ENCODE measurements at places on chromosomes 6 and 20. TPM values are rescaled to one million over a fixed set of nuclear protein-coding genes. Genes with fewer than 3 reads are reported as not detected.

DNA sequence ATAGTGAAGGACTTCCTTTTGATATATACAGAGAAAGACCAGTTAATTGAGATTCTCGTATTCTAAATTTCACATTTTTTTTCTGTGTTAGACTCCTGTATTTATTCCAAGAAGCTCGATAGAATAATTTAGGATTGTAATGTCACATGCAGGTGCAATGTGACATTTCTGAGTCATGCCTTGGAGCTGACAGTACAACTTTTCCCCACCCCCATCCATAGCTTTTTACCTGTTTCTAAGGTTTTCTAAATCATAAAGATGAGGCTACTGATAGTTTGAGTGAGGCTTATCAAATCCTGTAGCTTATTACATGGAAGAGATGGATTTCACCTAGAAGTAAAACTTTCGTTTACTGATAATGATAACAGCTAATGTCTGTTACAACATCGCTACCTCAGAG is 37.6 kb downstream of the FLRT3 start:
- no peak for DNase-seq

GRCh38 chr6:12371151-12371550 is 81.0 kb downstream of the EDN1 start:
- DNase-seq, result no peak

The EFCAB8 gene
- not detected for polyA plus RNA-seq

The DNAAF9 gene
- polyA plus RNA-seq, result 4.3 TPM

GRCh38 chr20:18533978-18534644 is 26.4 kb downstream of the SEC23B start:
- DNase-seq, result no peak

- DNase-seq, result no peak
Observed at GRCh38 chr6:1872649-1873131, 263.0 kb downstream of the FOXC1 start.

GRCh38 chr6:62803094-62803493 is 408.2 kb upstream of the FKBP1C start:
- no peak for DNase-seq

DNA sequence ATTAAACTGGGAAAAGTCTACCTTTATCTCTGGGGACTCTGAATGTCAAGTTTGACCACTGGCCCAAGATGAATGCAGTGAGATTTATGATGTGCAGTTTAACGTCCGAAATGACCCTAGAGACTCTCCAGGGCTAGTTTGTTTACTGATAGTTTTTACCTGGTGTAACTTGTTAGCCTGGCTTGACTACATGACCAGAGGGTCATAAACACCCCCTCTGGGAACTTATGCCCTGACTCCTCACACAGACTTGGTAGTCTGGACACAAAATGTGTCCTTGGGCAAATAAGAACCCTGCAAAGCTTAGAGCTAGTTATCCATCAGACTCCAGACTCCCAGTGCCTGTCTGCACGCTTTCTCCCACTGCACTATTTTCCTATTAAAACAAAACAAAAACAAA is 606.5 kb downstream of the HACE1 start:
- no peak for DNase-seq

GRCh38 chr6:3209114-3210023 is 18.1 kb downstream of the TUBB2B start:
- DNase-seq, result peak; percentile 94

The COL9A1 gene
- not detected for polyA plus RNA-seq

DNA sequence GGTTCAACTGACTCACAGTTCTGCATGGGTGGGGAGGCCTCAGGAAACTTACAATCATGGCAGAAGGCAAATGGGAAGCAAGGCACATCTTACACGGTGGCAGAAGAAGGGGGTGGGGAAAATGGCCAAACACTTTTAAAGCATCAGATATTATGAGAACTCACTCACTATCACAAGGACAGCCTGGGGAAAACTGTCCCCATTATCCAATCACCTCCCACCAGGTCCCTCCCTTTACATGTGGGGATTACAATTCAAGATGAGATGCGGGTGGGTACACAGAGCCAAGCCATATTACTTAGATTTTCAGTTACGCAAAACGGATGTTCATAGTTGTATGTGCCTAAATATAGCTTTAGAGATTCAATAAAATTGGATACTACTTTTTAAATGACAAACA is 25.6 kb downstream of the CYP39A1 start:
- no peak for DNase-seq

- DNase-seq, result no peak
Observed at GRCh38 chr6:123598011-123598410, 38.7 kb downstream of the TRDN start.

DNA sequence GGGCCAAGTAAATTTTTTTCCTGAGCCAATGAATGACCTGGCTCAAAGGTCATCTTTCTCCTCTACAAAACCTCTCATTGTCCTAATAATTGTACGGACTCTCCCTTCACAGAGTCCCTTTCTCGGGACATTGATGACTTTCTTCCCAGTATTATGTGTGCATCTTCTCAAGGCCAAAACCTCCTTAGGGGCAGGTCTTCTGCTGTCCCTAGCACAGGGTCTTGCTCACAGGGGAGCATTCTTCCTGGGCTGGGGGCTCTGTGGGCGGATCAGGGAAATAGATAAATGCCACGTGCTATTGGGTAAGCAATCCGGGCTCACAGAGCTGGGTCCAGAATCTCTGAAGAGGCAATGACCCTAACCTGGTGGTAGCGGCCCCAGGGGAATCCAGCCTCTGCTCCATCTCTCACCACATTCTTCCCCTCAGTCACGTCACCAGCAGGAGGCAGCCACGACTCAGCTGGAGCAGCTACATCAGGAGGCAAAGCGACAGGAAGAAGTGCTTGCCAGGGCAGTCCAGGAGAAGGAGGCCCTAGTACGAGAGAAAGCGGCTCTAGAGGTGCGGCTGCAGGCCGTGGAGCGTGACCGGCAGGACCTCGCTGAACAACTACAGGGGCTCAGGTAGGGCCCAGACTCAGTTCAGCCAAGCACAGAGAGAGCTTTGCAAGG is 23.5 kb downstream of the CEP250 start:
- DNase-seq, result peak; percentile 26

DNA sequence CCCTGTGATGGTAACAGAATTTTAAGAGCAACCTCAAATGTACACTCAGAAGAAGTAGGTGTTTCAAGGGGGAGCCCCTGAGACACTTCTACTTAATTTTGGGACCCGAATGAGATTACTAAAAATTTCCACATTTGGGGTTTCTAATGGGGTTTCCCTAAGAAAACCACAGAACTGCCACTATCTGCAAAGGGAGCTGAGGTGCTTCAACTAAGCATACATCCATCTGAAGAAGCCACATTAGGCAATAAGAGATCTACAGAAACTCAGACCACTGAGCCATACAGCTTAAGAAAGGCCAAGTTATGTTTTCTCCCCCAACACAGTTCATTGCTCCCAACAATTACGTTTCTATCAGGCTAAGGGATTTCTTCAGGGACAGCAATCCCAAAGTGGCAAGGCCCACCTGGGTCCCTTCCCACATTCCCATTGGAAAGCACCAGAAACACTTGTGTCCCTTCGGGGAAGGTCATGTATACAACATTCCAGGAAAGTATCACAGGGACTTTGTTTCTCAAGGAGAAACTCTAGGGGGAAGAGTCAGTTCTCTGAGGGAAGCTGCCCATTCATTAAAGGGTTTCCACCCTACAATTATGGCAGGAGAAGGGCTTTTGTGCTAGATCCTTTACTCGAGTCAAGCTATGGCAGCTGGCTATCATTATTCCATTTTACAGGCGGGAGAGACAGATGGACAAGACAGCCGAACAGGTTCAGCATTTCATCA is 5.0 kb downstream of the BCL2L1 start:
- no peak for DNase-seq

The PDE7B gene
- polyA plus RNA-seq, result 6.3 TPM

The HSPA1L gene
- 1.2 TPM for polyA plus RNA-seq

GRCh38 chr6:27532820-27533538 is 60.1 kb upstream of the ZNF184 start:
- no peak for DNase-seq

GRCh38 chr20:42742926-42743325 is 446.8 kb downstream of the PTPRT start:
- no peak for DNase-seq

Measured in A549 (cell line).